NCI-H2171 treated with DMSO at 0.1 percent for 48 hours (cell line): ENCODE measurements at places on chromosomes 5 and 9.

GRCh38 chr5:78129597-78129996 lies 164.9 kb downstream of the AP3B1 start:
- DNase-seq, result no peak

- DNase-seq, result no peak
These were observed 93.3 kb upstream of the RAI14 start for GRCh38 chr5:34562791-34563190.

- peak; percentile 87 for DNase-seq
These were observed 132.1 kb downstream of the CDH18 start for GRCh38 chr5:19855931-19856330.

- no peak for DNase-seq
These were observed 7.2 kb downstream of the PFN3 start for GRCh38 chr5:177393206-177393765.

- no peak for DNase-seq
These were observed 475.4 kb downstream of the DMAC1 start for GRCh38 chr9:7324152-7324598.

DNA sequence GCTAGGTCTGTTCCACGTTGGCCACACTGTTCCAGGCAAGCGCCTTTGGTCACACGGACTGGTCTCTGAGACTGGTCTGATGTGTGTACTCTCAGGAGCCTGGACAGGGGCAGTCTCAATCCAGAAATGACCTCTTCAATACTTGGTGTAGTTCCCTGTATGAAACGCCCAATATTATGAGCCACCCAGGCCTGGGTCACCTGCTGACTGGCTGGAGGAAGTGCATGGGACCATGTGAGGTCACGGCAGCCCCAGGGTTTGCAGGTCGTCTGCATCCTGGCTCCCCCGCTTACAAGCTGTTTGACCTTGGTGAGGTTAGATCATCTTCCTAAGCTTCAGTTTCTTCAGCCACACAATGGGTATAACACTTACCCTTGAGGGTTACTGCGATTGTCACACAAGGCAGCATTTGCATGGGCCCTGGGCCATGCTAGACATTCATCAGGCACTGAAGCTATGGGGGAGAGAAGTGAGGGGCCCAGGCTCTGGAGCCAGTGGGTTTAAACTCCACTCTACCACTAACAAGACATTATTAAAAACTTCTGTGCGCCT lies 5.2 kb upstream of the GRHPR start:
- DNase-seq, result no peak

DNA sequence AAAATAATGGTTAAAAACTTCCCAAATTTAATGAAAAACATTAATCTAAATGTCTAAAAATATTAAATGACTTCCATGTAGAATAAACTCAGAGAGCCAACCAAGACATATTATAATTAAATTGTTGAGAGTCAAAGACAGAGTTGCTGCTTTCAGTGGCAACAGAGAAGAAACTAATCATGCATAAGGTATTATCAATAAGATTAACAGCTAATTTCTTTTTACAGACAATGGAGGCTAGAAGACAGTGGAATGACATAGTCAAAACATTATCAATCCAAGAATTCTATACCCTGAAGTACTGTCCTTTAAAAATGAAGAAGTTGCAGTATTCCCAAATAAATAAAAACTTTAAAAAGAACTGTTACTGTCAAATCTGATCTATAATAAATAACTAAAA lies 268.7 kb downstream of the IRX2 start:
- peak; percentile 10 for DNase-seq

DNA sequence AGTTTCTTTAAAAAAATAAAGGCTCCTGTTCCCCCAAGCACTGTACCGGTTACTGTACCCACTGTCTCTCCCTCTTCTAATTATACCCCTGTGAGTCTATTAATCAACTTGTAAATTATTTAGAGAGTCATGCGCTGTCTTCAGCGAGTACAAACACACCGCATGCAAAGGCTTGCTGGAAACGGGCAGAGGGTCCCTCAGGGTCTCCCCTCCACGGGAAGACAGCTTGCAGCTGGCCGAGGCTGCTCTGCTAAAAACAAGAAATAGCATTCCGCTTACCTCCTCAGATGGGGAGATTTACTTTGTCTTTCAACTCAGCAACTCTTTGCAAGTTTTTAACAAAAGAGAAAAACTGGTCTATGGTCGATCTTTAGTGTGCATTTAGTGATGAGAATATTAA lies 71.8 kb downstream of the AK8 start:
- DNase-seq, result no peak

DNA sequence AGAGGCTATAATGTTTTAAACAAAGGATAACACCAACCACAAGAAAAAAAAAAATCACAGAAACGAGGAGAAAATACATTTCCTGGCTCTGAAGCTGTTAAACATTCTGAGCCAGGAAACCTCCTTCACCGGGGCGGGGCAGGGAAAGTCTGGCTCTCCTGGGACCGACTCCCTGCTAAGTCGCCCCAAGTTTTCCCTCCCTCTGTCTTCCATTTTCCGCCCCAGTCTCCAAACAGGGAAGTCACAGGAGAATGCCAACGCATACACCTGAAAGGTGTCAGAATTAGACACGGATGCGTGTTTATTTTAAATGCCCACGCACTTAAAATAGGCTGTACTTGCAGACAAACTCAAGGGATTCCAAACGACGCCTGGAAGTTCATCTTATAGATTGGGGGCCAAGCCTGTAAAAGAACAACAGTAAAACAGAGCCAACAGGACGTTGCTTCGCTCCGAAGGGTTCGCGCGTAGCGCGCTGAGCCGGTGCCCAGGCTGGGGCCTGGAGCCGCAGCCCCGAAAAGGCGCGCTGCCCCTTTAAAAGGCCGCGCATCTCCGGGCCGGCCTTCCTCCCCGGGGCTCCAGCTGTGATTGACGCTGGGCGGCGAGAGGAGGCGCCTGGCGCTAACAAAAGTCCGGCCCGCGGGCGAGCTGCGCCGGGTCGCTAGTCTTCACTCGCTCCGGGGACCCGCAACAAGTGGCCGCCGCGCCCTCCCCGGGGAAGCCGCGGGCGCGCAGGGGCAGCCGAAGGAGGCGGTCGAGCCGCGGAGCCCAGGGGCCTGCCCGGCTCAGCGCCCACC lies at the start of gene FBXL7:
TSS of gene FBXL7 (plus strand) at position 653 of the 797 bp plus-strand sequence.
- DNase-seq, result no peak

- no peak for DNase-seq
These were observed 16.3 kb downstream of the IL5 start for GRCh38 chr5:132526974-132527564.

- DNase-seq, result no peak
These were observed 163.2 kb downstream of the FSTL4 start for GRCh38 chr5:133449181-133449580.

GRCh38 chr9:14348373-14349145 lies 34.6 kb upstream of the NFIB start:
- DNase-seq, result no peak

GRCh38 chr5:76402251-76402885 lies 717 bp upstream of the IQGAP2 start:
- DNase-seq, result no peak

- DNase-seq, result no peak
These were observed 76.0 kb downstream of the IPO11 start for GRCh38 chr5:62488531-62488930.

GRCh38 chr9:68562461-68562860 lies 21.8 kb upstream of the TMEM252 start:
- DNase-seq, result no peak

DNA sequence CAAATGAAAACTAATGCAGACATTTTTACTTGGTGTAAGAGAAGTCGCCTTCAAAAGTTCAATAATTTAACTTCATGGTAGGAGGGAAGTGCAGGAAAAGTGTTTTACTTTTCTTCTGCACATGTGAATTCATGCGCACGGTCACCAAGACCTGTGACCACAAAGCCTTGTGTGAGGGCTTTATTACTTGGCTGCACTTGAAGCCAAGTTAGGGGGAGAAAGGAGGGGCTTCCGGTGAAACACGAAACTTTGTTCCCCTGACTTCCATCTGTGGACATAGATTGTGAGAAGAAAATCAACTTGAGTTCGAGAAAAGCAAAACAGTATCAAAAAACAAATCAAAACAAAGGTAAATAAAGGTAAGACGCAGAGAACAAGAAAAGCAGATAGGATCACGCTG lies 239.9 kb downstream of the ROR2 start:
- no peak for DNase-seq

DNA sequence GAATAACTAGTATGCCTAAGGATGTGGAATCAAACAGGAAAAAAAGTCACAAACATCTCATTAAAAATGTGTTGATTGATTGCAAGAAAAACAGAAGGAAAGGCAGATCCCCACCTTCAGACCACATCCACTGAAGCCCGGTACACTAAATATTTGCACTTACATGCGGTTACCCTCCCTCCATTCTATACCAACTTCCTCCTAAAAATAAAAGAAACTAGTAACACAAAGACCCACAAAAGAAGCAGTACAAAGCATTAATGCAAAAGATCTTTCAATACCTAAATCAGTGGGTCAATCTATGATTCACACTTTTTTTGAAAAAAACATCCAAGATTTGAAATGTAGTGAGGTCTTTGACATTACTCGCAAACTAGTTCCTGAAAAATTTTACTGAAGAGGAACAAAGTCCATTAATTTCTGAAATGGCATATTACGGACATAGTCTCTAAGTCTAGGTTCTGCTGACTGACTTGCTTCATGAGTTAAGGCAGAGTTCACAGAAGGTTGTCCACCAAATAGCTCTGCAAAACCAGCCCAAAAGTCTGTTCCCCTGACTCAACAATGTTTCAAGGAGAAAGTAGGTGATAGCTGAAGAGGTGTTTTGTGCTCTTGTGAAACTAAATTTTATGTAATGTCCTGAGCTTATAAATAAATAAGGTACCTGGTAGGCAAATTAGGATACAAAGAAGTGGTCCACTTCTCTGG lies 100.7 kb downstream of the PAM start:
- no peak for DNase-seq

GRCh38 chr5:90940227-90940995 lies 381.8 kb downstream of the ADGRV1 start:
- peak; percentile 37 for DNase-seq

DNA sequence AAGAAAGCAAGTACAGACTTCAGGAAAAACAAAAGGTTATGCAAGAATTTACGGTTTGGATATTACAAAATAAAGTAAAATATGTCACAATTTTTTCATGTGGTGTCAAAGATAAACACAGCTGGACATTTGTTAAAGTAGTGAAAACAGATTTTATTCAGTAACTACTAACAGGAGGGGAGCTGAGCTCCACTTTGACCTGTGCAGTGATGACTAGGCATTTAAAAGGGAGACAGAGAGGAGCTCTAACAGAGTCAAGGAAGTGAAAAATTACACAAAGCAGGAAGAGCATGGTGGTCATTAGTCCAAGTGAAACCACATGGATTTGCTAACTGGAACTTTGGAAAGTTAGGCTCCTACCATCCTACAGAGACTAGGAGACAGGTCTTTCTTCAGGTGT lies 263.6 kb upstream of the PCSK5 start:
- no peak for DNase-seq

DNA sequence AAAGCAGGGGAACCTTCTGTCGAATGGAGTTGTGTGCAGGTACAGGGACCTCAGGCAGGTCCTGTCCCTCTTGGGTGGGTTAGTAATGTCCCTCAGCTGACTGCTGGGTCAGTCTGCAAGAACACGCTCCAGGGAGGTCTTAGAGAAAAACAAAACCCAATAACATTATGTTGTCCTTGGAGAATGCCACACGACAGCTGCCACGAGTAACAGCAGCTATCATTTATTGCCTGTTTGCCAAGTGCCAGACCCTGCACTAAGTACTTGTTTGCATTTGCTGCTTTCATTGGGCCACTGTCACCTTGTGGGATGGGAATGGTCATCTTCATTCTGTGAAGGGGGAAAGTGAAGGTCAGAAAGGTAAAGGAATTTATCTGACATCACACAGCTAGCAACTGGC lies 310.3 kb downstream of the SLIT3 start:
- no peak for DNase-seq

DNA sequence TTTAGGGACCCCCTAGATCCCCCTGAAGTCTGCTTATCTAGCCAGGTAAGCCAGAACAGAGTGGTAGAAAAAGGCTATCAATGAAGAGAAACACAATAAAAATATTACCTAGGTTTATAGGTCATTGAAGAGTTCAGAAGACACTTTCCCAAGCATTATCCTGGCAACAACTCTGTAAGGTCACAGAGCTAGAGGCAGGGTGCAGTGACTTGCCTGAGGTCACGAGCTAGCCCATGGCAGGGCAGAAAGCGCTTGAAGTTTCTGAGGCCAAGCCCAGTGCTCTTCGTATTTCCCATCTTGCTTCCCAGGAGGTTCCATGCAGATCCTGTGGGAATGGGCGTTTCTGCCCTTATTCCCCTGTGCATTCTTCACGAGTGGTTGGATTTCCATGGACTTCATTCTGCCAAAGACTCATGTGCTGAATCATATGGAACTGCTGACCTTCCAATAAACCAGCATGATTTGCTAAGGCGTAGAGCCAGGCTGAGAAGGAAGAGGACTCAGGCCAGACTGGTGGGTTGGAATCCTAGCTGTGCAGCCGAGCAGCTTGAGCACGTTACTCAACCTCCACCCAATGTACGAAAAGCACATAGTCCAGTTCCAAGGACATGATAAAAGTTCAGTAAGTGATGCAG lies 22.1 kb downstream of the TRMO start:
- no peak for DNase-seq

GRCh38 chr5:148820461-148821395 lies 5.7 kb upstream of the ADRB2 start:
- no peak for DNase-seq

DNA sequence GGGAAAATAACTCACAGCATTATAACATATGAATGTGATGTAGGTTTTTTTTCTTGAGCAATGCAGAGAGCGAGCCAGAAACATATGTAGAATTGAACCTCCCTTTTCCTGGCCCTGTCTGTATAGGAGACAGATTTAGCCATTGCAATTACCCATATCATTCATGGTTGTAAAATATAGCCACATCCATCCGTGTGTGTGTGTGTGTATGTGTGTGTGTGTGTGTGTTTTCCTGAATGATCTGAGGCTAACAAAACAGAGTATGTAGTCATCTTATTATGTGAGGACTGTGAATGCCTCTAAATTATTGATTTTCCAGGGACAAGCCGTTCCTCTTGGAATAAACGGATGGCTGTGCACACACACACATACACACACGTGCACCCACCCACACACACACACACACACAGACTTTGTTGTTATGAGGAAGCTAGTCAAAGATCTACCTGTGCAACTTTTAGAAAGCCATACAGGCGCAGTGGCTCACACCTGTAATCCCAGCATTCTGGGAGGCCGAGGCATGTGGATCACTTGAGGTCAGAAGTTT lies 11.7 kb upstream of the DENND1A start:
- DNase-seq, result no peak

DNA sequence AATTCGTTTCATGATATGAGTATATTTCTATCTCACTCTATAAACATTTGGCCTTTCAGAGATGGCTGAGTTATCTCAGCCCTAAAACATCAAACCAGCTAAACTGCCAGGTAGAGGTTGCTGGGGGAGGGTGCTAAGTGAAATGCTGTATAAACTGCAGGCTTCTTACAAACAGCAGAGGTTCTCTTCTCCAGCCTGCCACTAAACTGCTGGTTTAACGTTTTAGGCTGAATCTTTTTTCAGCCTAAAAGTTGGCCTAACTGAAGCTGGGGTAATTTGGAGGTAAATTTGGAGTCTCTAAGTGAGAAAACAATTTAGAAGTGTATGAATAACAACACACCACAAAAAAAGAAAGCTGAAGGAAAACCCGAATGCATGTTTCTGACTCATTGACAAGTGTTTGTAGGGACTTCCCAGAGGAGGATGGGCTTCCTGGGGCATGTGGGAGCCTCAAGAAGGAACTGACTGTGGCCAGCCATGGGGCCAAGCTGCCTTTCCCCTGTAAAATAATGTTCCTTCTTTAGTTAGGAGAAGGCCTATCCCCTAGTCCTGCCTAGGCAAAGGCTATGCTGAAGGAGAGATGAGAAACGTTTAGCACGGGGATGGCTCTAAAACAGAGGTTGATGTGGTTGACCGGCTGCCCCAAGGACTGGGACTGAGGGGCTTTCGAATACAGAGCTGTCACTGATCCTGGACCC lies 44.3 kb downstream of the SLC28A3 start:
- no peak for DNase-seq
